ENCODE measurements at places on chromosomes 4 and X. TPM values are rescaled to one million over a fixed set of nuclear protein-coding genes. Genes with fewer than 3 reads are reported as not detected.

DSPP gene
- not detected for total RNA-seq

PIN4 gene
- total RNA-seq: 9.7 TPM

EDA2R gene
- 16.1 TPM for total RNA-seq

SPANXA2 gene
- total RNA-seq: not detected

ADGRG4 gene
- total RNA-seq: not detected

CT83 gene
- not detected for total RNA-seq

MAGEA11 gene
- total RNA-seq: not detected

LANCL3 gene
- not detected for total RNA-seq

UGT2B11 gene
- not detected for total RNA-seq

UGT2A1 gene
- not detected for total RNA-seq

SPATA4 gene
- not detected for total RNA-seq

PPP2R2C gene
- total RNA-seq: not detected

PCDH11X gene
- not detected for total RNA-seq

GABRQ gene
- 0.53 TPM for total RNA-seq

RBM46 gene
- not detected for total RNA-seq

TAF9B gene
- 42.4 TPM for total RNA-seq

XK gene
- total RNA-seq: under 0.01 TPM

SPANXD gene
- not detected for total RNA-seq

DCX gene
- not detected for total RNA-seq

PDLIM3 gene
- total RNA-seq: 52.8 TPM

PLAC1 gene
- 2.0 TPM for total RNA-seq

GIMD1 gene
- total RNA-seq: not detected

BANK1 gene
- not detected for total RNA-seq

EMCN gene
- not detected for total RNA-seq

TLL1 gene
- total RNA-seq: under 0.01 TPM

CLDN34 gene
- total RNA-seq: not detected

CFAP47 gene
- total RNA-seq: not detected

ALPK1 gene
- 11.5 TPM for total RNA-seq

SLC16A2 gene
- total RNA-seq: 8.4 TPM

LDB2 gene
- 12.4 TPM for total RNA-seq

TEX11 gene
- not detected for total RNA-seq

SORCS2 gene
- total RNA-seq: not detected

TREX2 gene
- not detected for total RNA-seq

CSAG3 gene
- not detected for total RNA-seq

NPNT gene
- not detected for total RNA-seq

SLC38A5 gene
- 76.1 TPM for total RNA-seq

SSX3 gene
- total RNA-seq: not detected

APLN gene
- not detected for total RNA-seq

FAM156B gene
- total RNA-seq: 12.9 TPM

RAI2 gene
- total RNA-seq: not detected

TCP11X2 gene
- not detected for total RNA-seq

All from myometrial cell (primary cell).